Cortex of kidney (tissue), 1 donor: ENCODE measurements at places on chromosomes 7 and 10.

DNA sequence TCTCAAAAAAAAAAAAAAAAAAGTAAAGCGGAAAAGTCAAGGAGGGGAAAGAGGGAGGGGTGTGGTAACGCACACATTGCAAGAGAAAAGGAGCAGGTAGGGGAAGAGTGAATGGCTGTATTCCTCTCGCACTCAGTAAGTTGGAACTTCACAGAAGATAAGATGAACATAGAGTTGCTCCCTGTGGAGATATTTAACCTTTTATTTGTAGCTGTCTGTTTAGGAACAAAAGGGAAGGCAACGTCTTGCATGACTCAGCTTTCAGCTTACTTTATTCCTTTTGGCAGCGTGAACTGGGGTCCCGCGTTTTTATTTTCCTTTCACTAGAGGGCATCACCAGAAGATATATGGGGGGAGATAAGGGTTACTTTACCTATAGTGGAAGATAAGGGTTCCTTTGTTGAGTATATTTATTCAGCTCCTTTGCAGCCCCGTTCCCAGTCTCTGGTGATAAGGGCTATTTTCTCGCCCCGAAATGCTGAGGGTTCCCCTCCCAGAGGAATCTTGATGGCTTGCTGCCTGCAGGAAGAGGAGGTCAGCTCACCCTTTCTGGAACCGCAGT, 78.5 kb downstream of the APBB1IP start:
- no peak for DNase-seq

GRCh38 chr7:100407285-100408180, 21.0 kb downstream of the ZCWPW1 start:
- no peak for DNase-seq

DNA sequence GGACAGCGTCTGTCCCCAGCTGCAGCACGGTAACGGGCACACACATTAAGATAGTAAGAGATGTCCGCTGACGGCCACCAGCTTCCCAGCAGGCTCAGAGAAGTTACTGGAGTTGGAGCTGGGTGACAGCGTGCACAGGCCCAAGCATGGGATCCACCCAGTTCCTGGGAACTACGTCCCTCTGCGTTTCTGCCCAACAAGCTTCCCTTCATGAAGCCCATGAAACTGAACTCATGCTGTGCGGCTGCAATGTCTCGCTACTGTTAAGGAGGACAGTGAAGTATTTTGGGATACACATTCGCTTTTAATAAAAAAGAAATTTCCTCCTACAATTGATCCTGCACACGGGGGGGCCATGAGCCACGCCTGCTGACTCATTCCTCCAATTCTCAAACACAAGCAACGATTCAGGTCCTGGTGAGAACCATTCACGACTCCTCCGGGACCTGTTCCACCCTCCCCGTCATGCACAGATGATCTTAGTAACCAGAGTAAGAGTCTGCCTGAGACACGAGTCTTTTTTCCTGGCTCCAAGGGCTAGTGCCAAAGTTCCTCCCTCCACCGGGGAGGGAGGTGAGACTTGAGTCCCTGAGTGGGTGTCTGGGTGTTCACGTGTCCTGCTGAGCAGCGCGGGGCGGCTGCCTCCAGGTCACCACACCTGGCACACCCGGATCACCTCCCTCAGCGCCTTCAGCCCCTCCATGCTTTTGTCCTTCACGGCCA, 2.6 kb downstream of the PSMG3 start:
- no peak for DNase-seq

- DNase-seq, result no peak
Observed at GRCh38 chr7:18509481-18509880, 13.9 kb downstream of the HDAC9 start.

DNA sequence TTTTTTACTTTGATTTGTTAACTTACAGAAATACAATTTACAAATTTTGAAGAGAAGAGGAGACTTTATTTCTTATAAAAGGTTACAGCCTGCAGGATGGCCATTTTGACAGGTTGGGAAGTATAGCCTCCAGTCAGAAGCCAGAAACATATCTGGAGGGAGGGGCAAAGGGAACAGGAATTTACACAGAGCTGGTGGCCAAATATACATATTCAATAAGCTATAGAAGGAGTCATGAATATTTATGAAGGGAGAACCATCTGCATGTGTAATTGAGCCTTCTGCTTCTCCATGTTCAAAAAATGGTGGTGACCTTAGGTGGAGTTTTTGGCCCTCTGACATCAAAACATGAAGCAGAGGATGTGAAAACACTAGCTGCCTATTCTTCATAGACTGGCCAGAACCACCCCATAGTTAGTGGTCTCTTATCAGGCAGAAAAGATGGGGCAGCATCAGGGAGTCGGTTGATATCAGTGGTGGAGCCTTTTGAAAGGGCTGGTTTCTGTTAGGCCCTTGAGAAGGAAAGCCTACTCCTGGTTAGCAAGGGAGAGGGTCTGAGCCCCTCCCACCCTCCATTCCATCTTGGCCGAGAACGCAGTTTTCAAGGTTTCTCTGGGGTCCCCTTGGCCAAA, 57.2 kb downstream of the ENTPD1 start:
- DNase-seq, result no peak

DNA sequence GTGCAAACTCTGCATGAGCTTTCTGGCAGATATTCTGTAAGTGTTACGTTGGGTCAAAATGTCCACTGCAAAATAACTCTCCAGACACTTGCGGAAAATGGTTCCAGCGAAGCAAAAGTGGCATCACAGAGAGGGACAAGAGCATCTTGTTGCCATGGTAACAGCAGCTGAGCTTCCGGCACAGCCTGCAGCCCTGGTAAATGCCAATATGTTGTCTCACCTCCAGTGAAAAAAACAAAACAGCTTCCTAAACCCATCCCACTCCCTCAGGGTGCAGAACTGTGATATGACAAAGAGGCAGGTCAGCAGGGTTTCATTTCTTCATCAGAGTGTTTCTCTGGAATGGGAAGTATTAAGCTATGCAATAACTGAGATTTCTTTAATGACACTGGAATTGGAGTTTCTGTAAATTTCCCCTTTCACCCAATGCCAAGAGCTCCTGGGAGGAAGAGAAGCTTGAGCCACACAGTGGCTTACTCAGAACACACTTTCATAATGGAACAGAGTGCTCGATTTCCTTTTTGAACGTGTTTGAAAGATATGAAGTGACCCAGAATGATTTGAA, 65.6 kb downstream of the FOXI2 start:
- DNase-seq, result no peak

GRCh38 chr7:36224934-36225858, 72.1 kb downstream of the EEPD1 start:
- no peak for DNase-seq

GRCh38 chr7:132783824-132784223, 207.6 kb upstream of the PLXNA4 start:
- no peak for DNase-seq

DNA sequence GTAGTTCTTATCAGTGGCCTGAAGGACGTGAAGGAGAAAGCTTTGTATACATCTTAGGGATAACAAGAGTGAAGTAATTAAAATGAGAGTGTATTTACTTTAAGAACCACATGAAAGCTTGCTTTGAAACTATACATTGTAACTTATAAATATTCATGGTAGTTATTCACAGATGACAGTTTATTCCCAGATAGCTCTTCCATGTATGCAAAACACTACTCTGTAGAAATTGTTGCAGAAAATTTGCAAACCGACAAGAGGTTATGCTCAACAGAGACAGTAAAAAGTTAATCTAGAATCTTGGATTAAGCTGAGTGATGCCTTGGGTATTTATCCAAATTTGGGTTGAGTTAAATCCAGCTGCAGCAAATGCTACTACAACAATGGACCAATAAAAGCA, 301.5 kb downstream of the PRKG1 start:
- no peak for DNase-seq

GRCh38 chr7:42726066-42726785, 185.6 kb downstream of the C7orf25 start:
- no peak for DNase-seq

- DNase-seq, result no peak
Observed at GRCh38 chr10:65765006-65765541, 1160.8 kb upstream of the LRRTM3 start.

- no peak for DNase-seq
Observed at GRCh38 chr7:133061357-133061756, 20.5 kb downstream of the CHCHD3 start.

- no peak for DNase-seq
Observed at GRCh38 chr7:35624299-35625186, 70.4 kb downstream of the HERPUD2 start.

GRCh38 chr7:16721541-16721940, 32.0 kb upstream of the TSPAN13 start:
- no peak for DNase-seq

DNA sequence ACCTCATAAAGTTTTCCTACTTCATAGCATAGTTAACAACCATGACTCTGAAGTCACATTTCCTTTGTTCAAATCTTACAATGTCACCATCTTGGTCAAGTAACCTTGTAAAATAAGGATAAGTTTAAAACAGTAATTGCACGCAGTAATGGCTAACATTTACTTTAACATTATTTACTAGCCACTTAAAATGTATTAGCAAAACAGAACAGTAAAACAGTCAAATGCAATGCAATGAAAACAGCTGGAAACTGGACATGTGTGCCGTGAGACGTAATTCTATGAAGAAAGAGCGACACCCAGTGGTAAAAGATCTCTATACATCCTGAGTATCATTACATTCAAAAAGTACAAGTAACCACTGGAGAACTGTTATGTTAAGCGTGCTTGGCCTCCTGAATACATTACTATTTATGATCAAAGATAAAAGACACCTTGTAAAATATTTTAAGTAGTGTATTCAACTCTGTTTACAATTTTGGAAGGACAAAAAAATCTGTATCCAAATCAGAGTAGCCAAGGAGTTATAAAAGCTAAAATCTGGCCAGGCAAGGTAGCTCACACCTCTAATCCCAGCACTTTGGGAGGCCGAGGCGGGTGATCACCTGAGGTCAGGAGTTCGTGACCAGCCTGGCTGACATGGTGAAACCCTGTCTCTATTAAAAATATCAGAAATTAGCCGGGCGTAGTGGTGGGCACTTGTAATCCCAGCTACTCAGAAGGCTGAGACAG, 27.2 kb downstream of the ATE1 start:
- no peak for DNase-seq

DNA sequence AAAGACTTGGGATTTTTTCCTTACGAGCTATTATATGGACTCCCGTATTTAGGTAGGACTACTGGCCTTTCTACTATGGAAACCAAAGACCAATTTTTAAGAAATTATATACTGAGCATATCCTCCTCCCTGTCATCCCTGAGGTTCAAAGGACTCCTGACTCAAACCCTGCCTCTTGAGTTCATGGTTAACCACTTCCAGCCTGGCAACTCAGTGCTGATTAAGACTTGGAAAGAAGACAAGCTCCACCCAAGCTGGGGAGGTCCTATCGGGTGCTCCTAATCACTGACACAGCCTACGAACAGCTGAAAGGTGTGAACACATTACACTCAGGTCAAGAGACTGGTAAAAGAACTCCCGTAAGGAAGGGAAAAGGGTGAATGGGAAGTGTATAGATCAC, 66.8 kb downstream of the LYZL2 start:
- DNase-seq, result no peak

- DNase-seq, result no peak
Observed at GRCh38 chr7:131537571-131537978, 18.9 kb downstream of the PODXL start.

GRCh38 chr10:94047293-94047692, 53.6 kb downstream of the PLCE1 start:
- no peak for DNase-seq

- DNase-seq, result no peak
Observed at GRCh38 chr10:122323941-122324675, 50.4 kb upstream of the PLEKHA1 start.

DNA sequence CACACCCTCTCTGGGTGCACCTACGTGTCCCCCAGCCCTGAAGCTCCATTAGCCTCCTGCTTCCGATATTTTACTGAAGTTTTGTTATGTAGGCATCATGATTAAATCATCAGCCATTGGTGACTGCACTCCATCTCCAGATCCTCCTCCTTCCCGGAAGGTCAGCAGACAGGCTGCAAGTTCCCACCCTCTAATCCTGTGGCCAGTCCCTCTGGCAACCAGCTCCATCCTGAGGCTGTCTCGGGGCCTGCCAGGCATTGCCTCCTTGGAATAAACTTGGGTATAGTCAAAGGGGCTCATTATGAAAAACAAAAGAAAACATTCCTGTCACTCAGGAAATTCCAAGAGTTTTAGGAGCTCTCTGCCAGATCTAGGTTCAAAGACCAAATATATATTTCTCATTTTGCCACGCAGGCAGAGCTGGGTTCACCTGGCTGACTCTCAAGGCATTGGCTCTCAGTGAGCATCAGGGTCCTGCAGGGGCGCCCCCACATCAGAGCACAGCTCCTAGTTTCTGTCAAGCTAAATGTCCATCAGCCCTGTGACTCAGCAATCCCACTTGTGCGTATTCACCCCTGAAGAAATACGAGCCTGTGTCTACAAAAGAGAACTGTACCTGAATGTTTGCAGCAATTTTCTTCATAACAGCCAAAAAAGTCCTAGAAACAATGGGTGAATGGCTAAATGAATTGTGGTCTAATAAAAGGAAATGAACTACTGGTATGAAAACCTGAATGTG, 27.4 kb upstream of the TMEM72 start:
- no peak for DNase-seq

GRCh38 chr10:28754930-28755718, 77.8 kb downstream of the BAMBI start:
- no peak for DNase-seq

- DNase-seq, result no peak
Observed at GRCh38 chr7:127253281-127254162, 781 bp upstream of the GRM8 start.

GRCh38 chr10:31158011-31158658, 126.5 kb upstream of the ZNF438 start:
- no peak for DNase-seq

DNA sequence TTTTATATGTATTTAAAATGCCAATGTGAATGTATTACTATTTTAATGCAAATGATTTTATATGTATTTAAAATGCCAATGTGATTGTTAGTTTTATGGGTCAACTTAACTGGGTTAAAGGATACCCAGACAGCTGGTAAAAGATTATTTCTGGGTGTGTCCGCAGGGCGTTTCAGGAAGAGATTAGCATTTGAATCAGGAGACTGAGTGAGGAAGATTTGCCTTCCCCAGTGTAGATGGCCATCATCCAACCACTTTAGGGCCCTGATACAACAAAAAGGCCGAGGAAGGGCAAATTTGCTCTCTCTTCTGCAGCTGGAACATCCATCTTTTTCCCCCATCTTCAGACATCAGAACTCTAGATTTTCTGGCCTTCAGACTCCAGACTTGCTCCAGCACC, 116.2 kb downstream of the BAMBI start:
- no peak for DNase-seq

- no peak for DNase-seq
Observed at GRCh38 chr7:29469976-29470557, 93.6 kb upstream of the PRR15 start.
